Esophagus muscularis mucosa (tissue), 4 donors: ENCODE measurements at places on chromosomes 12 and 14. TPM values are rescaled to one million over a fixed set of nuclear protein-coding genes. Genes with fewer than 3 reads are reported as not detected.

The ACVRL1 gene
- 125 TPM for total RNA-seq

The SLC6A13 gene
- total RNA-seq = not detected

DNA sequence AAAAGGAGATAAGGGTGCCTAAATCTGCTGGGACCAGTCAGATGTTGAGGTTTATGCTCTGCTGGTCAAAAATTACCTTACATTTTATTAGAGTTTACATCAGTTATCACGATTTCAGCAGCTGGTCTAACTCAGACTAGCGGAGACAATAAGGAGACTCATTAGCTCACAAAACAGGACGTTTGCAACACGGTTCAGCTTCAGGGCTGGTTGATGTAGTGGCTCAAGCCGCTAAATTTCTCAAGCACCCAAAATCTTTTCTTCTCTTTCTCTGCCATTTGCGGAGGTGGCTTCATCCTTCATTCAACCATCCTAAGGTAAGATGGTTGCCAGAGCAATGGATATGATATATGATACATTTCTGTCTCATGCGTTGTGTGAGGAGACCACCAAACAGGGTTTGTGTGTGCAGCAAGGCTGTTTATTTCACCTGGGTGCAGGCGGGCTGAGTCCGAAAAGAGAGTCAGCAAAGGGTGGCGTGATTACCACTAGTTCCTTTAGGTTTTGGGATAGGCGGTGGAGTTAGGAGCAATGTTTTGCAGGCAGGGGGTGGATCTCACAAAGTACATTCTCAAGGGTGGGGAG lies 30.3 kb upstream of the CLIP1 start:
- no peak for DNase-seq

DNA sequence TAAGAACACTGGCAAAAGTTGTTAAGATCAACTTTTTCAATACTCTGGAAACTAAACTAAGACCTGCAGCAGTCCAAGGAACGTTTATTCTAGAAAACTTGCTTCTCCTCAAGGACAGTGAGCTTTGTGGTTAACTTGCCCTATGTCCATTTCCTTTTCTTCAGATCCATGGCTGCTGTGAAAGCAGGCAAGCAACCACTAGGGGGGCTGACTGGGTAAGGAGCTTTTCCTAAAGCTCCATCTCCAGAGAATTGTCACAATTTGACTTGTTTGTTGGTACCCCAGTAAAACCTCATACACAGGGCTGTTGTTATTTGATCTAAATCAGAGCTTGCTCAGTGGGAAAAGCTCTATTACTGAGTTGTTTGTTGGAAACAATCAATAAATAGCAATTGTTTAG lies 10.1 kb upstream of the RPL10L start:
- no peak for DNase-seq

DNA sequence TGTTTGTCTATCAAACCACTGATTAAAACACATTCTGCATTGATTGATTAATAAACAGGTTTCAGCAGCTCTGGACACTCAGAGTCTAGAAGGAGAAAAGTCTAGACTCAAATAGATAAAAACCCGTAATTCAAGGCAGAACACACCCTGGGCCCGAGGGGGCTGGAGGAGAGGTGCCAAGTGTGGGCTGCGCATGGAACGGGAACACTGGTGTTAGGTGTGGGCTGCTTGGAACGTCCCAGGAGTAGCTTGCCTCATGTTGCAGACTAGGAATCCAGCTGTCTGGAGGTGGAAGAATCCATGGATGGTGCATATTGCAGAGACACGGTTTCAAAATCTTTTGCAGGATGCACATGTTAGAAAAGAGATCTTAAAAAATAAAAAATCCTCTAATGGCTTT lies 223.0 kb downstream of the APAF1 start:
- no peak for DNase-seq
